ENCODE measurements at places on chromosomes 12 and 14. TPM values are rescaled to one million over a fixed set of nuclear protein-coding genes. Genes with fewer than 3 reads are reported as not detected.

- no peaks in the 10 kb centered on the region for H3K4me1 ChIP-seq
- H3K27ac ChIP-seq, result no peak overlapping the region
- H3K4me3 ChIP-seq, result no peak overlapping the region
These were observed 57.6 kb upstream of the GALNT9 start for GRCh38 chr12:132386926-132387497.

- no peak for DNase-seq
- no peak overlapping the region for H3K27ac ChIP-seq
- H3K27me3 ChIP-seq, result no peaks in the 10 kb centered on the region
- H3K4me3 ChIP-seq, result no peak overlapping the region
- H3K4me1 ChIP-seq, result peaks cover 32% of the 10 kb centered on the region
These were observed 102.7 kb upstream of the DACT1 start for GRCh38 chr14:58535044-58535443.

GRCh38 chr12:126708492-126708896 lies 1558.5 kb upstream of the TMEM132C start:
- no peak overlapping the region for H3K4me3 ChIP-seq
- H3K27ac ChIP-seq, result no peak overlapping the region
- H3K27me3 ChIP-seq, result peaks cover 15% of the 10 kb centered on the region
- H3K36me3 ChIP-seq, result no peaks in the 10 kb centered on the region
- DNase-seq, result no peak
- no peaks in the 10 kb centered on the region for H3K4me1 ChIP-seq

DNA sequence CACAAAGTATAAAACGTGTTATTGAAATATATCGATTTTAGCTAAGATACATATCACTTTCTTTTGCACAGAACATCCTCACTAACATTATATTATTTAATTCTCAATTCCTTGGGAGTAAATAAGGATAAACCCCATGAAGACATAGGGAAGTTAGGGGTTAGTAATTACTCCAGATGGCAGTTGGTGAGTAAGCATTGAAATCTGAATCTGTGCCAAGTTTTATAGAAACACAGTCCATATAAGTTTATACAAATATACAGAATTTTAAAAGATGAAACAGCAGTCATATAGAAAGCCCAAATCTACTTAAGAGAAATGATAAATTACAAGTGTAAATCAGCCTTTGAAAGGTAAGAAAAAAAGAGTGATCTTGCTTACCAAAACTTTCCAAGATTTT lies 200.4 kb upstream of the SYT10 start:
- H3K27ac ChIP-seq, result no peak overlapping the region
- DNase-seq, result no peak
- no peaks in the 10 kb centered on the region for H3K36me3 ChIP-seq

DNA sequence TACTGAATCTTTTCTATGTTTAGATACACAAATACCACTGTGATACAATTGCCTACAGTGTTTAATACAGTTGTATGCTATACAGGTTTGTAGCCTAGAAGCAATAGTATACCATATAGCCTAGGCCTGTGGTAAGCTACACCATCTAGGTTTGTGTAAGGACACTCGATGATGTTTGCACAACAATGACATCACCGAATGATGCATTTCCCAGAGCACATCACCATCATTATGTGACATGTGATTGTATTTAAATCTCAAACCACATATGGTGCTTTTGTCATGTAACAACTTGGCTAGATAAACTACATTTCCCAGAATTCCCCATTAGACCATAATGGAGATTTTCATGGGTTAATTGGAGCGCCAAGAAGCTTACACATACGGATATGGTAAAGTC lies 128.4 kb upstream of the CPNE8 start:
- no peaks in the 10 kb centered on the region for H3K27me3 ChIP-seq
- H3K27ac ChIP-seq, result no peak overlapping the region
- no peak overlapping the region for H3K4me3 ChIP-seq
- DNase-seq, result no peak

DNA sequence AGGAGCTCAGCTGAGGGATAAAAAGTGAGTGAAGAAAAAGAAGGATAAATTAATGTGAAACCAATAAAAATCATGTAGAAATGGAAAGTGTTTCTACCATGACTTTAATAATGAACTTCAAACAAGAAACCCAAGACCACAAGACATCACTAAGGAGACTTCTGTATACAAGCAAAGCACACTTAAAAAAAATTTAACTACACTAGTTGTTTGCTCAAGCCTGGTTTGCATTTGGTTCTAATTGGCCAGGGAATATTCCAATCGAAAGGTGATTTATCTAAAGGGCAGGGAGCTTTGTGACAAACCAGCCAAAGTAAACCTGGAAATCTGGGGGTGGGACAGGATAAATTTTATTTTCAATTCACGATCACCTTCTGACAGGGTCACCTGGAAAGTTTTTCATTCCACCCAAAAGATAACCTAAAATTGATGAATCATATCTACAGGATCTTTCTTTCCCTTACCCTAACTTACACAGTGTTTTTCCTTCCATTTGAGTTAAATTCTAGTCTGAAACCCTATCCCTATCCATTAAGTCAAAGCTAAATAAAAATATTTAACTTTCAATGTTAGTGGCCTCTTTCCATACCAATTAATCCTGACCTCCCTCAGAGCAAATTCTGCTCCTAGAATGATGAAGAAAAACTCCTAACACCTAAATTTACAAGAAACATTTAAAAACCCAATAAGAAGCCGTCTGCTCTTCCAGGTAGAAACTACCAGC lies 2.6 kb downstream of the EGLN3 start:
- no peak overlapping the region for H3K27ac ChIP-seq
- peaks cover 33% of the 10 kb centered on the region for H3K4me1 ChIP-seq
- H3K36me3 ChIP-seq, result no peaks in the 10 kb centered on the region
- H3K27me3 ChIP-seq, result peaks cover 41% of the 10 kb centered on the region

DNA sequence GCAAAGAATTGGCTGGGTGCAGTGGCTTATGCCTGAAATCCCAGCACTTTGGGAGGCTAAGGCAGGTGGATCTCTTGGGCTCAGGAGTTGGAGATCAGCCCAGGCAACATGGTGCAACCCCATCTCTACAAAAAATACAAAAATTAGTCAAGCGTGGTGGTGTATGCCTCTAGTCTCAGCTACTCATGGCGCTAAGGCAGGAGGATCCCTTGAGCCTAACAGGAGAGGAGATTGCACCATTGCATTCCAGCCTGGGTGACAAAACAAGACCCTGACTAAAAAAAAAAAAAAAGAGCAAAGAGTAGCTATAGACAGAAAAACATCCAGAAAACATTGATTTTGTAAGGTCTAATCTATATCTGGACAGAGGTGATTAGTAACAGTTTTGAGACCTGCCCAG lies 25.0 kb downstream of the KIF21A start:
- peaks cover 7% of the 10 kb centered on the region for H3K36me3 ChIP-seq
- H3K27me3 ChIP-seq, result no peaks in the 10 kb centered on the region
- no peak for DNase-seq
- no peak overlapping the region for H3K27ac ChIP-seq

DNA sequence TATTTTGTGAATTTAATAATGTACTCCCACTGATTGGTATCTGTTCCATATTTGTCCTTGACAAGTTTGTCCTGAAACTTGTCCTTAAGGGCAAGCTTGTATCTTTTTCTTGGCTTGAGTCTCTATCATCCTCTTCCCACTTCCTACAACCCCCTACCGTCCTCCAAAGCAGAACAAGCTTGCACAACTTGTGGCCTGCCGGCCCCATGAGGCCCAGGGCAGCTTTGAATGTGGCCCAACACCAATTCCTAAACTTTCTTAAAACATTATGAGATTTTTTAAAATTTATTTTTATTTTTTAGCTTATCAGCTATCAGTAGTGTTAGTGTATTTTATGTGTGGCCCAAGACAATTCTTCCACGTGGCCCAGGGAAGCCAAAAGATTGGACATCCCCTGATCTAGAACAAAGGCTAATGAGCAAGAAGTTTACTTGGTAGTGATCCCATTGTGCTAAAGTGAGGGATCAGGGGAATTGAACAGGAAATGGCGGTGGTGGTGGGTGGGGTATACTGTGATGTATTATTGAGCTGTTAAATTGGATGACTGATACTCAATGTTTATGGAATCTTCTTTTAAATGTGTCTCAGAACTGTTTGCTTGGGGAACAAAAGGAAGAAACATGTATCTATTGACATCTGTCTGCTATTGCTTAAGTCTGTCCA lies 37.8 kb downstream of the TMX1 start:
- H3K4me1 ChIP-seq, result no peaks in the 10 kb centered on the region
- no peaks in the 10 kb centered on the region for H3K27me3 ChIP-seq
- H3K27ac ChIP-seq, result no peak overlapping the region
- no peak for DNase-seq
- H3K4me3 ChIP-seq, result no peak overlapping the region
- H3K36me3 ChIP-seq, result no peaks in the 10 kb centered on the region

DNA sequence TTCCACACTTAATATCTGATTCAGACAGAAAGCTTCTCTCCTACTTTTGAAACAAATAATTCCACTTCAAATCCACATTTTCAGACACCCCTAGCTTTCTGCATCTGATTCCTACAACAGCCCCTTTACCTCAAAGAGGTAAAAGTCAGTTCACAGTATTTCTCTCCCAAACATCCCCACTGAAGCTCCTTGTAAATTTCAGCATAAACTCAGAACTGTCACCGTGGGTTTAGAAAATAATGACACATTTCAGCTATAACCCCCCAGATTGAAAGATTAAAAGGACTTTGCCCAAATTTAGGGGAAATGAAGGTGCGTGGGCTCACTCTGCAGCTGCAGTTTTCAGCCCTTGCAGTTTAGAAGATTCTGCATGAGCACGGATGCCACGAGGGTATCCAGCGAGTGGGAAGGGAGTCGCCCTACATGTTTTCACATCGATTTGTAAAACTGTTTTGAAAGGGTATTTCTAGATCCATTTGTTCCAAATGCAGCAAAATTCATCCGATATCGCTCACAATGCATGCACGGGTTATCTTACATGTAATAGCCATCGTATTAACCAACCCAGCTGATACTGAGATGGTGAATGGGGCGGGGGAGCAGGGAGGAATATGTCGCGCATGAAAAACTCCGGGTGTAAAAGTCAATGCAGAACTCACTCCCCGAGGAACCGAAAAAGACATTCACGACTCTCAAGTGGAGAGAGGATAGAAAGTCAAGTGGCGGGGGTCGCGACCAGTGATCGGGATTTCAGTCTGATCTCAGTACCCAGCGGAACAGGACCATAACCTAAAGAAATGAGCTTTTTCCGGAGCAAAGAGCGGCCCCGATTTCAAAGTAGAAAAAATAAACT lies 5.0 kb upstream of the CCND2 start:
- H3K4me1 ChIP-seq, result peaks cover 18% of the 10 kb centered on the region
- no peak for DNase-seq
- H3K27me3 ChIP-seq, result peaks cover 77% of the 10 kb centered on the region
- H3K27ac ChIP-seq, result peak overlapping the region; percentile 98
- peak overlapping the region; percentile 100 for H3K4me3 ChIP-seq
- no peaks in the 10 kb centered on the region for H3K36me3 ChIP-seq

GRCh38 chr12:51246254-51246853 lies 7.7 kb downstream of the DAZAP2 start:
- H3K27ac ChIP-seq, result peak overlapping the region; percentile 59
- H3K27me3 ChIP-seq, result no peaks in the 10 kb centered on the region
- peaks cover 18% of the 10 kb centered on the region for H3K4me1 ChIP-seq
- H3K36me3 ChIP-seq, result peaks cover 21% of the 10 kb centered on the region
- H3K4me3 ChIP-seq, result no peak overlapping the region
- no peak for DNase-seq

DNA sequence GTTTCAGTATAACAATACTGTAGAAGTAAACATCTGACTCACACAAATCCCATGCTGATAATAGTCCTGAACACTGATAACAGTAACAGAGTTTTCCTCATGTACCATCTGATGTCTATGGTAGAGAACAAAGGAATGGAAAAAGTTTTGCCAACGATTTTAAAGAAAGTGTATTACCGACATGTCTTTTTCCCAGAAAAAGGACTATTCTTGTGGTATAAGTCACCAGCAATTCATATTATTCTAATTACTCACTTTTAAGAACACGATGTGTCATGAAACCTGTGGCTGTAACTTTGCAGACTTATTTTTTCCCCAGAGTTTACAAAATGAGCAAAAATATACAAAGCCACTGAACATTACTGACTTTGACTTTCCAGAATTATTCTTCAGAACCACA lies 40.1 kb upstream of the DCN start:
- no peaks in the 10 kb centered on the region for H3K4me1 ChIP-seq
- DNase-seq, result no peak
- no peak overlapping the region for H3K4me3 ChIP-seq
- no peaks in the 10 kb centered on the region for H3K27me3 ChIP-seq

KNTC1 gene
- total RNA-seq, result 74.8 TPM

EID3 gene
- 2.9 TPM for total RNA-seq

DPY19L2 gene
- total RNA-seq, result 25.0 TPM

Data from type B pancreatic cell (in vitro differentiated cells).